IPS DF 6.9 (cell line): ENCODE measurements at places on chromosomes 13 and 19.

GRCh38 chr13:24168392-24168750, 7.9 kb downstream of the SPATA13 start:
- DNase-seq: no peak

DNA sequence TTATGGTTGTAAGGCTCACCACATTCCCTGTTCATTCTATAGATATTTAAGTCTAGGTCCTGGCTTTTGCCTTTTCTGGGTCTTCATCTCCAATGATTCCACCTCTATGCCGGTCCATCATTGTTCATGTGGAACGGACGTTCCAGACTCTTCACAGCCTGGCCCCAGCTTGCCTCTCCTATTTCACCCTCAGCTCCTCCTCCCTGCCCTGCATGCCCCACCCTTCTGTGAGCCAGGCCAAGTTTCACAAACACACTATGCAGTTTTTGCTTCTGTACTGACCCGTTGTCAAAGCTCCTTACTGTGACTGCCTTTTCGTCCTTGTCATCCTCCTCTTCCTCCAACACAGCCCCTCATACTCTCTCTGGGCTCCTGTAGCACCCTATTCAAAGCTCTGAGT, 31.3 kb downstream of the TEX26 start:
- DNase-seq: no peak

DNA sequence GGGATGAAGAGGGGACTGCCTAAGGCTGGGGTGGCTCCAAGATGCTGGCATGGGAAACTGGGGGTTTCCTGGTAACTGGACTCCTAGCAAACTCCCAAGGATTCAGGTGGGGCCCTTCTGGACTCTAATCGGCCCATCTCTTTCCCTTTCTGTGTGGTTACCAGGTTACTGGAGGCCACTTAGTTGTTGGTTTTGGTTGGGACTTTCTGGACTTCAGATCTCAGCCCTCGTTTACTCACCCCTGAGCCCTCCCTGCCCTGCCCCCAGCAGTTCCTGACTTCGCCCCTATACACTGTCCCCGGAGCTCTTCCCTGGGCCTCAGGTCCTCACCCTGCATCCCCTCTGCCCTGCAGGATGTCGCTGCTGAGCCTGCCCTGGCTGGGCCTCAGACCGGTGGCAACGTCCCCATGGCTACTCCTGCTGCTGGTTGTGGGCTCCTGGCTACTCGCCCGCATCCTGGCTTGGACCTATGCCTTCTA, 328 bp downstream of the CYP4F12 start:
- DNase-seq: no peak

GRCh38 chr13:20401531-20401930, 124.1 kb downstream of the CRYL1 start:
- no peak for DNase-seq

DNA sequence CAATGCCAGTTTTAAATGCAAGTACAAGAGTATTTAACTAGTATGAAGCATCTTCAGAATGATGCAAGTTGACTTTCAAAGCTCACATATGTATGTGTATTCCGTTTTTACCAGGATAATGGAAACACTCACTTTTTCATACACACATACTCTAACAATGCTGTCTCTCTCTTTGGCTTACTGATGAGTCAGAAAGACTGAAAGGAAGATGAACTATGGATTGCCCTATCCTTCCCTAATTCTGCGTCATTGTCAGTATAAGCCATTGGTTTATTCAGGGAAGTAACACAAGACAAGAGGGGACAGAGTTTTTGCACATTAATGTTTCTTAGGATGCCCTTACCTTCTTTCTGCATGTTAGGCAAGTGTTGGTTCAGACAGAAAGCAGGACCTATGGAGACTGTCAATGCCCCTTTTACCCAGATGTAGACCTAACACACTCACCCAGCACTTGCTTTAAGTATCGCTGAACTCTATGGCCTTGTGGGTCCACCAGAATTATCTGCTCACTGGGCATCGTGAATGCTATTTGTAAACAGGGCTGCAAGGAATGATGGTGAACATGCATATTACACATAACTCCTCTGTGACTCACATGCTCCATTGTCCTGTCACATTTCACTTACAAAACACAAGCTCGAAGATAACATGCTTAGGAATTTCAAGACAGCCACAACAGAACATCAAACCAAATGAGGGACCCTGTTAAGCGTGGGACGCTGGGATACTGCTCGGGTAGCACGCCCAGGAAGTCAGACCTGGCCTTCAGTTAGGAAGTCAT, 10.0 kb upstream of the OXGR1 start:
- no peak for DNase-seq
